ENCODE measurements at places on chromosomes 4 and X.

GRCh38 chr4:140096483-140096861 is 57.5 kb downstream of the MAML3 start:
- DNase-seq = no peak

DNA sequence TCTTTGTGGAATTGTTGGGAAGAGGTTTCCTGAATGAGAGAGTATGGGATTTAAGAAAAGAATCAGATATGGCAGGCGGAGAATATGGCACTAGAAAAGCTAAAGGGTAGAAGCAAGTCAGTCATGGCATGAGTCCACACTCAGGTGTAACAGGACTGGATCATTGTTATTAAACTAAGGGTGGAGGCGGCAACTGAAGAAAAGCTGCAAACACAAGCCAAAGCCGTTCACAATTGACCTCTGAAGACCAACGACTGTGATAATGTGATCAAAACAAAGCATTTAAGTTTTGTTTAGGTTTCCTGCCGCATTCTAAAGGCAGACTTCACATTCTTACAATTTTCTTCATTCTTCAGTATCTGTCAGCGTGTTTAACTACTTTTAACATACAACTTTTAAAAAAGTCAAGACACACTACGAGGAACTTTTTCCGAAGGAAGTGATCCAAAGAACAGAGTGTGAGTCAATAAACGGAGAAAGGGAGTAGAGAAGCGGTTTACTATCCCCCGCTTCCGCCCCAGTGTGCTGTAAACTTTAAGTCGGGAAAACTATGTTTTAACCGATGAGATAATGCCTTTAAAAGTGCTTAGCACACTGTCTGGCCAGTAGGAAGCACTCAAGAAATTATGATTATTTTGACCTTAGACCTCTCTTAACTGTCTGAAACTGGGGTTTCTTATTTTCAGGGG is 909 bp upstream of the SLAIN2 start:
- no peak for DNase-seq

- DNase-seq = no peak
Measured at GRCh38 chr4:146238107-146238506, 23.8 kb downstream of the REELD1 start.

- no peak for DNase-seq
Measured at GRCh38 chr4:5052726-5053425, 1.6 kb downstream of the STK32B start.

DNA sequence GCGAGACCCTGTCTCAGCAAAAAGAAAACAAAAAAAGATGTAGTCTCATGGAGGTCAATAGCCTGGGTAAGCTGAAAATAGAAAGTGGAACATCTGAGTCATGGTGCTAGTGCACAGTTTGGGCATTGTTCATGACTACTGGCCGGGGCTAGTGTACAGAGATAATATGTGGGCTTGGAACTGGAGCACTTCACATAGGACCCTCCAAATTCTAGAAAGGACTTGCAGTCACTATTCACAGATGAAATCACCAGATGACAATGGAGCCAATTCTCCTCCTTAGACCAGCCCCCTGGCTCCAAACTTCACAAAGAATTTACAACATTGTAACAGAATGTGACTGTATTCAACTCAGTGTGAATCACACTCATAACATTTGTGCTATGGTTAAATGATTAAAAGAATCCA is 367.8 kb upstream of the SLC7A11 start:
- DNase-seq = no peak

- peak; percentile 66 for DNase-seq
Measured at GRCh38 chrX:64975989-64976672, at the start of gene ZC4H2. ZC4H2 (minus strand) TSS chrX:64976450; CDS start chrX:64976377, 73 bp downstream.

DNA sequence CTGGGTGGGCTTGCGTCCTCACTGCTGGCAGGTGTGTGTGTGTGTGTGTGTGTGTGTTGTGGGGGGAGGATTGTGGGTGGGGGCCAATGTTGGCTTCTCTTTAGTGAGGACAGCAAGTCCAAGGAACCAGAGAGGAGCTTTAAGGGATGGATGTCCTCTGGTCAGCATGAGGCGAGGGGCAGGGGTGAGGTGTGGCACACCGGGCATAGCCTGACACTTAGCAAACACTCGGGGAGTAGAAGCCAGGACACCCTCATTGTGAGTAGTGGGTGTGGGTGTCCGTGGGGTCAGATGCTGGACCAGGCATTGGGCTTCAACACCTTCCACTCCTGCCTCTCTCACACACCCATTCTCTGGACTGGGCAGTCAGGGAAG is 2.8 kb downstream of the SORCS2 start:
- no peak for DNase-seq

DNA sequence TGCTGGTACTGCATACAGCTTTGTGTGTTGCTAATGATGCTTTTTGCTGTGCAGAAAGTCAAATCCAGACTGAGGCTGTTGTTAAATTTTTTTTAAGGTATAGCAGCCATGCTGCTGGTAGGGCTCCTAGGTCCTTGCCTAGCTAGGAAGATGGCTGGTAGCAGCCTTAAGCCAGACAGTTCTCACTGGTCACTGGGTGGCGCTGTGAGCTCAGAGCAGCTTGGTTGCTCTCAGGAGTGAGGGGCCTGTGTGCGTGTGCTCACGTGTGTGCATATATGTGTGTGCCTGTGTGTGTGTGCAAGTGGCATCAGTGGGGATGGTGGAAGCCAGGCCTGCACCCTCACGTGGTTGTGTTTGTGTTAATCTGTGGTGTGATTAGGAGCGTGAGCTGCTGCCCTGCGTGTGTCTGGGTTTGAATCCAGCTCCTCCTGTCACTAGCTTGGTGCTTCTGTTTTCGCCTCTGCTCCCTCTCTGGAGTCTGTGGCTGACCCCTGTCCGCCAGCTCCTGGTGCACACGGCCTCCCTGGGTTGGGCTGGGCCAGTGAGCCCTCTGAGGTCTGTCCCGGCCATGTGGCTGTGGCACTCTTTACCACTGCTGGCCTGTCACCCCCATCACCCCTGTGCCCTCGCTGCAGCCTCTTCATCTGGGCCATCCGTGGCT is 46.1 kb downstream of the SORCS2 start:
- no peak for DNase-seq

GRCh38 chrX:154371017-154371788 is 3.2 kb downstream of the FLNA start:
- peak; percentile 90 for DNase-seq

- DNase-seq = no peak
Measured at GRCh38 chr4:56297776-56298175, 89.5 kb downstream of the AASDH start.

- no peak for DNase-seq
Measured at GRCh38 chrX:68490644-68491043, 8.2 kb upstream of the YIPF6 start.

DNA sequence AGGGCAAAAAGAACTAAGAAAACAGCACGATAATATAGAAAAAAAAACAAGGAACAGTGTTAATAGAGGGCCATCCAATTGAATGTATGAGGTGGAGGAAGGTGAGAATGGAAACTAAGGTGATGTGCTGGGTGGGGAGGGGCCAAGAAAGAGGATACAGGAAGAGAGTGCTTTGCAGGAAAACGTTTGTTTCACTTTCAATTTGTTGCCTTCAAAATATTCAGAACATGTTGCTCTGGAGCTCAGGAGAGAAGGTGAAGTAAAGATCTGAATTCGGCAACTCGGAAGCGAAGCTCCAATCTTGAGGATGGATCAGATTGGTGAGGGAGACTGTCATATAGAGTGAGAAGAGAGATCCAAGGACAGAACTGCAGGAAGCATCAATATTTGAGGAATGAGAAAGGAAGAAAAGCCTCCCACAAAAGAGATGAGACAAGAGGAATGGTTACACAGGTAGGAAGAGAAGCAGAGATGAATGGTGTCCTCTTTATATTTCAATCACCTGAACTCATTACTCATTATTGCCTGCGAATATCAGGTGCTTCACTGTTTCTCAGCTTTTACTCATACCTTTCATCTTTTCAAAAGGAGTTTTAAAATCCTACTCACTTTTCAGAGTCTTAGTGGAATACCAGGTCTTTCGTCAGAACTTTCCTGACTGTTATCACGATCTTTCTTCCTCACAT is 14.7 kb upstream of the SEC24D start:
- DNase-seq = no peak

- no peak for DNase-seq
Measured at GRCh38 chrX:1676866-1677265, 62.0 kb downstream of the ASMT start.

DNA sequence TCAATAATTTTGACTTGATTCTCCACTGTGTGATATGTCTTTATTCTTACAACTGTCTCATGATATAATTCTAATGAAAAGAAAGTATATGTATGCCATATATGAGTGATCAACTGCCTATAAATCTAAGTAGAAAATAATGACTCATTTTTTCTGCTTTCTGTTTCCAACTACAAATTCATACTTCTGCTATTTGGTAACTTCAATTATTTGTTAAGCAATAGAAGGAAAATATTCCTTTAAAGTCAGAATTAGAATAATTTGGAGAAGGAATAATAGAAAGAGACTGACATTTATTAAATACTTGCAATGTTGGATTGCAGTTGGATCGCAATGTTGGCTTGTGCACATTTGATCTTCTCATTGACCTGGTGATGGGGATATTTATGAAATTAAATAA is 204.2 kb upstream of the PACRGL start:
- DNase-seq = no peak

- DNase-seq = no peak
Measured at GRCh38 chrX:107878106-107878505, 52.4 kb downstream of the MID2 start.

GRCh38 chrX:40207626-40208025 is 109.9 kb upstream of the BCOR start:
- DNase-seq = no peak

DNA sequence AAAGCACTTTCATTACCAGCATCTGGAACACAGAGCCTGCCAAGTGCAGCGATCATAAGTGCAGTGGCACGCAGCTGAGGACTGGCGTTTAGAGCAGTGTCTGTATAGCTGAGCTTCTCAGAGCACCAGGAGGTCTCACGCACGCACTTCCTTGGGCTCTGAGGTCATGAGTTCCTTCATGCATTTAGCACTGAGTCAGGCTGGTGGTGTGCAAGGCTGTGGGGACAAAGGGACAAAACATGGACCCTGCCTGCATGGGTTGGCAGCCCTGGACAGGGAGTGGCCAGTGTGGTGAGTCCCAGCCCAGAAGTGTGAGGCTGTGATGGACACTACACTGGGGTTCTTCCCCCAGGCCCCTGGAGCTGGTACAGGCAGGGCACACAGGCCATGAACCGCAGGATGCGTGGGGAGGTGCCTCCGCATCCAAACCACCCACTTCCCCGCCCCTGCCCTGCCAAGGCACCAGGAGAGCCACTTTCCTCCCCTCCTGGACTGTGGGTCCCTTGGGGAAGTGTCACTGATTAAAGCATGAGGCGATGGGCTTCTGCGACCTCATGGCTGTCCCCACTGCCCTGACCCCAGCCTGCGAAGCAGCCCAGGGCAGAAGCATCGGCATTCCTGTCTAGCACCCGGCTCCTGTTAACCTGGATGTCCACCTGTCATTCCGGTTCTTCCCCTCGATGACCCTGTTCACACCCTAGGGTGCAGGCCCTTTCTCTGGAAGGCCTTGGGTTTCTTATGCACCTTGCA is 37.2 kb upstream of the GPR78 start:
- DNase-seq = no peak

DNA sequence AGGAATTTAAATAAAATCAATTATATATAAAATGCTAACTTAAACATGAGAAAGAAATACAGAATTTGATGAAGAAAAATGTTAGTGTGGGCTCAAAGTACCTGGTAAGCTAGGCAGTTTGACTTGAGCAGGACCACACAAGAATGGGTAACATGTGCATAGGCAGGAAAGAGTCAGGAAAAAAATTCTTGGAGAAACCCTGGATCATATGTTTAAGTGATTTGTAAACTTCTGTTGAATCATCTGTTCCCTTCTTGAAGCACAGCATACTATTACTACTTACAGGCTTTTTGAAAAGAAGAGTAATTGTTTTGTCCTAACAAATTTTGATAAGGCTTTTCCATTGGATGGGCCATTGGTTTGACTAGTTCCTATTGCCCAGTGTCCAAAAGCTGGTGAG is 37.5 kb upstream of the FHDC1 start:
- no peak for DNase-seq

- no peak for DNase-seq
Measured at GRCh38 chr4:3283916-3284315, 8.9 kb upstream of the RGS12 start.

DNA sequence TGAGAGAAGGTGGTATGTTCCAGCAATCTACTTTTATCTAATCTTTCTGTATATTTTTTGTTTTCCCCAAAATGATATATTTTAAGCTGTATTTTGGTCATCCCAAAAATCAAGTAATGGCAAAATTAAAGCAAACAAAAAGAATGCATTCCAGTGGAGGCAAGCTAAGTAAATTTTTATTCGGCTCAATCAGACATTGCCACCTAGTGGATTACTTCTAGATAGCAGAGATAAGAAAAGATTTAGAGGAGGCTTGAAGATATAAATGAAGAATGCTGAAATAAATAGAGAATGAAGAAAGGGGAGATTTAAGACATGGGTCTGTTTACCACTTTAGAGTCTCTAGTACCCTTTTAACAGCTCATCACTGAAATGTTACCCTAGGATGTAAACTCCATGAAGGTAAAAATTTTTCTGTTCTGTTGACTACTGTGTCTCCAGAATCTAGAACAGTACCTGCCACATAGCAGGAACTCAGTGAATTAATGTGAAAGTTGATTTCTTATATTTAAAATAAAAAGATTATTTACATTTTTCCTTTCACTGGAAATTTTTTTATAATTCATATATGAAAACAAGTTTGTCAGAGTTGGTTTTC is 110.9 kb upstream of the ANK2 start:
- DNase-seq = no peak

GRCh38 chrX:121160987-121161386 is 113.6 kb downstream of the GLUD2 start:
- DNase-seq = no peak

DNA sequence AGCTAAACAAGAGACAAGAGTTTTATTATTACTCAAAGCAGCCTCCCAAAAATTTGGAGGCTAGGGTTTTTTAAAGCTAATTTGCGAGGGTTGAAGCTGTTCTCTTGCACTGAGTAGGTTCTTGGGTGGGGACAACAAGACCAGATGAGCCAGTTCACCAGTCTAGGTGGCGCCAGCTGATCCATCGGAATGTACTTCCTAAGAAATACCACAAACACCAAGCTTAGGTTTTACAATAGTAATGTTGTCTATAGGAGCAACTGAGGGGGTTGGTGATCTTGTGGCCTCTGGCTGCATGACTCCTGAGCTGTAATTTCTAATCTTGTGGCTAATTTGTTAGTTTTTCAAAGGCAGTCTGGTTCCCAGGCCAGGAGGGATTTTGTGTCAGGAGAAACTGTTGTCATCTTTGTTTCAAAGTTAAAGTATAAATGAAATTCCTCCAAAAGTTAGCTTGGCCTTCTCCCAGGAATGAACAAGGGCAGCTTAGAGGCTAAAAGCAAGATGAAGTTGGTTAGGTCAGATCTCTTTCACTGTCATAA is 130.6 kb downstream of the SLC7A11 start:
- no peak for DNase-seq

DNA sequence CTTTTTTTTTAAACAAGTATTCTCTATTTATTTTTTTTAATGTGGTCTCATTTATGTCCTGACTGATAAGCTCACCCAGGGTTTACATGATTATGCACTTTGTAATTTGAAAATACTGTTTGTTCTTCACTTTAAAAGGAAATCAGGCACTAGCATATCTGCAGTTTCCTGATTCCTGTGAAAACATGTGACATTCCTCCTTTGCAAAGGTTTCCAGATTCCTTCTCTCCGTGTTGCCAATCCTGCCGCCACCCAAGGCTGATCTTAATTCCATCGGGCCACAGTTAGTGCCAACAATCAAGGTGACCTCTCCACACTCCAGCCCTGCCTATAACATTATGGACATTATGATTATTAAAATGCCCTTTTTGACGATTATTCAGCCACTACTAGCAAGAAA is 225.4 kb downstream of the PCDH7 start:
- no peak for DNase-seq
